Muscle of back (tissue), 13 donors: ENCODE measurements at places on chromosomes 16 and 17.

DNA sequence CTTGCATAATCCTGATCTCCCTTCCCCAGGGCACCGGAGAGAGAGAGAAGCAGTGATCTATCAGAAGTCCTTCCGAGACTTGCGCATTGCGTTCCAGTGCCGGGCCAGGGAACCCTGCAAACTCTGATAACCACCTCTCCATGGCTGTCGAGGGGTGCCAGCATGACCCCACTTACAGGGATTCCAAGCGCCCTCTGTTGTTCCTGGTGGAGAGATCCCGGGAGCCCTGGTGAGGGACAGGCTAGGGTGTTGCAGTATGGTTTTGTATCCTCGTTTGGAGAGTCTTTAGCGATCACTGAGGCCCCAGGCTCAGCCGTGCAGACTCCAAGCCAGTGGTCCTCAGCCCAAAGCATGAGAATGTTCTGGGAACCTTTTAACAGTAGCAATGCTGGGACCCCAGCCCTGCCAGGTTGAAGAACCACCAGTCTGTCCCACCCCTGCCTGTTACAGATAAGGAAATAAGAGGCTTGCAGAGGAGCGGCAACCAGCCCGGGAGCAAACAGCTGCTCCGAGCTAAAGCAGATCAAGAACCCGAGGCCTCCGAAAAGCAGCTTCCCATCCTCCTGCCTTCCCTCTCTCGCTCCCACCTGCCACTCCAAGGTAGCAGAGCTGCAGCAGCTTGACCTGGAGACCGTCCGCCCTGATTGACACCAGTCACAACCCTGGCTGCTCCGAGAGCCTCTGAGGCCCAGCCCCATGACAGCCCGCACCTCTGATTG lies 150.3 kb upstream of the RPL38 start:
- no peak for DNase-seq

- DNase-seq, result peak; percentile 51
Measured at GRCh38 chr17:71111934-71112333, 942.6 kb downstream of the KCNJ2 start.

DNA sequence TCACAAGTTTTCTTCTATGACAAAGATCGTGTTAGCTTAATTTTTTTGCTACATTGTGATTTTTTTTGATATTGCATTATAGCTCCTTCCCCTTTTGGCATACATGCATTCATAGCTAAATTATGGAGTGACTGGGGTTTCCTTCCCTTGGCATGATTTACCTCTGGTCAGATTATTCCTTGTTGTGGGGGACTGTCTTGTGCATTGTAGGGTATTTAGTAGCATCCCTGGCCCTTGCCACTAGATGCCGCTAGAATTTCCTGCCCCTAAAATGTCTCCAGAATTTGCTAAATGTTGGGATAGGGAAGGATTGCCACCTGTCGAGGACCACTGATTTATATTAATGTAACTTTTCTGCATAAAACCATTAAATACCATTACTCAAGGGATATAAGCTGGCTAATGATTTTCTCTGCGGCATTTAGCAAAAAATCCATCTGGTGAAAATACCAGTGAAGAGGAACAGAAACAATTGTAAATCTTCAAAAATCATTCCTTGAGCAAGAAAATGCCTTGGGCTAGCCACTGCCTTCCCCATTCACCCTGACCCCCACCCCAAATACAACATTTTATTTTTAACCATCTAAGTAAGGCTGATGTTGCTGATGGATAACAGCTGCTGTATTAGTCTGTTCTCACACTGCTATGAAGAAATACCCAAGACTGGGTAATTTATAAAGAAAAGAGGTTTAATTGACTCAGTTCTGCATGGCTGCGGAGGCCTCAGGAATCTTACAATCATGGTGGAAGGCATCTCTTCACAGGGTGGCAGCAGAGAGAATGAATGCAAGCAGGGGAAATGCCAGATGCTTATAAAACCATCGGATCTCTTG lies 195.2 kb downstream of the MAP2K6 start:
- peak; percentile 6 for DNase-seq

- DNase-seq, result peak; percentile 58
Measured at GRCh38 chr16:12330946-12331345, 354.4 kb downstream of the SNX29 start.

DNA sequence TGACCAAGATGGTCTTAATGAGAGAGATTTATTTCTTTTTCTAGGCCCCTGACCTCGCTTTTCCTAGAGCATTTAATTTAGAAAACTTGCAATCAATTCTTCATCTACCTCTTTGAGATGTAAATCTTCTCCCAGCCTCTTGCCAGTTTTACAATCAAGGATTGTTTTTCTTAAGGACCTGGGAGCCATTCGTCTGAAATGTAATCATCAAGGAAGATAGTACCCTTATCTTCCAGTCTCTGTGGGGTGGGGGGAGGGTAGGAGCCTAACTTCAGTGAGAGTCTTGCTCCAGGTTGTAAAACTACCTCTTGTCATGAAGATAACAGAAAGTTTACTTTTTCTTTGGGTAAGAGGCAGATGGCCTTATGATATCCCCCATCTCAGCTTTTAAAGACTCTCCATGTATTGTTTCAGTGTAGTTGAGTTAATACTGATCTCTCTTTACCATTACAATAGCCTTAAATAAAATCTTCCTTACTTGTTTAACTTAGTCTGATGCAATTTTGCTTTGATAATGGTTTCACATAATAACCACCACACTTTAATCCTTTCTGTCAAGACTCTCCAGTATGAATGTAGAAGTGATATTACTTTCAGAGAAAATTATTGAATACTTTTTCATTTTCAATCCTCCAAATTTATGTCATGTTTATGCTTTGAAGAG lies 110.2 kb upstream of the CPHXL start:
- no peak for DNase-seq

DNA sequence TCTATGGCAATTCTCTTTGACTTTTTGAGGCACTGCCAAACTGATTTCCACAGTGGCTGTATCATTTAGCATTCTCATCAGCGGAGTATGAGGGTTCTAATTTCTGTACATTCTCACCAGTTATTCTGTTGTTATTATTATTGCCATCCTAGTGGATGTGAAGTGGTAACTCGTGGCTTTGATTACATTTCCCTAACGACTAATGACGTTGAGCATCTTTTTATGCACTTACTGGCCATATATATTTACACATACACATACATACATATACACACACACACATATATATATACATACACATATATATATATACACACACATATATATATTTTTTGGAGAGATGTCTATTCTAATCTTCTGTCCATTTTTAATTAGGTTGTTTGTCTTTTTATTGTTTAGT lies 3.7 kb upstream of the MLYCD start:
- no peak for DNase-seq

DNA sequence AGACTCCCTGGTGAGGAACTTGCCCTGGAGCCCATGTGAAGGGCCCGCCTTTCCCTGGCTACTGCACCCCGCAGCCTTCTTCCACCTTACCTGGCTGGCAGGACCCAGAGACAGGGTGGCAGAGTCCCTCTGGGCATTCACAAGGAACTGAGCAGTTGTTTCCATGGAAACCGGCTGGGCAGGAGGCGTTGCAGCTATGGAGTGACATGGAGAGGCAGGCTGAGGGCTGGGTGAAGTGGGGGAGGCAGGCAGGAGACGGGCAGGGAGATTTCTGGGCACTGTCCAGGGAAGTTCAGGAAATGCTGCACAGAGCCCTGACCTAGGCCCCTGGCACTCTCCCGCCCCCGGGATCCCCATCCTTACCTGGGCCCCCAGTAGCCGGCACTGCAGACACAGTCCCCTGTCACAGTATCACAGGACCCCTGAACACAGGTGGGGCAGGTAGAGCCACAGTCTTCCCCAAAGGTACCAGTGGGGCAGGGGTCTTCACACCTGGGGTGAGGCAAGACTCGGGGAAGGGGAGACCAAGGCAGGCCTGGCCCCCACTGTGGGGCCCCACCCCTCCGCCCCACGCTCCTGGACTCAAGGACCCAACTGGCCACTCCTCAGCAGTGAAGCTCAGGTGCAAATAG lies 5.9 kb downstream of the SCARF1 start:
- no peak for DNase-seq

DNA sequence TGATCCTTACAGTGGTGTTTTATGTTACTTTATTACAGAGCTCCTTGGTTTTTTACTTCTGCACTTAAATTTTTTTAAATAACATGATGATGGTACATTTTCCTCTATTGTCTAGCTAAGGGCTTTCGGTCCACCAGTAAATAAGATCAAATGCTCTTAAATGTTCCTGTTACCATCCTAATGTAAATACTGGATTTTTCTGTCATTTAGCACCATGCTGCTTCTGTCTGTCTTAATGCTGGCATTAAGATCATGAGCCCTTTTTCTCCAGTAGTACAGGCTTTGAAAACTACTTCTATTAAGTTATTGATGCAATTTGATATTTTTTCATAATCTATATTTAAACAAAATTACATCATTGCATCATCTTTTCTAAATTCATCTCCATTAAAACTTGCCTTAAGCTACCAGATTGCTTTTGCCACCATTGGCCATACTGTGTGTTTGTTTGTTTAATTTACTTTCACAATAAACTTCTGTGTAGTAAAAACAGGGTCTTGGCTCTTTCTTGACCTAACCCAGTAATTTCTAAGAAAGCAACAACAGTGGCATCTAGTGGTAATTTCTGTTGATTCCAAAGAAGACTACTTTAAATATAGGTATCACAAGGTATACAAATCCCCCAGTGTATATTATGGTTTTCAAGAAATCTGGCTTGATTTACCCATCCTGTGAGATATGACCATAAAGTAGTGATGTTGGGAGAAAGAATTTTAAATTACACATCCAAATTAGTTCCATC lies 9.0 kb upstream of the PHAF1 start:
- DNase-seq, result no peak

DNA sequence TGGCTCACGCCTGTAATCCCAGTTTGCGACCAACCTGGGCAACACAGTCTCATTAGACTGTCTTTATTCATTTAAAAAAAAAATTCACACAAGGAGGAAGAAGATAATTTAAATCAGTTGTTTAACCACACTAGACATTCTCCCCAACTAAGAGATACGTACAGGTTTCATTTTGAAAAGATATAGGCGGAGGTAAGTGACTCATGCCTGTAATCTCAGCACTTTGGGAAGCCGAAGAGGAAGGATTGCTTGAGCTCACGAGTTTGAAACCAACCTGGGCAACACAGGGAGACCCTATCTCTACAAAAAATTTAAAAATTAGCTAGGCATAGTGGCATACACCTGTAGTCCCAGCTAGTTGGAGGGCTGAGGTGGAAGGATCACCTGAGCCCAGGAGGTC lies 5.3 kb downstream of the CMTM4 start:
- DNase-seq, result no peak

DNA sequence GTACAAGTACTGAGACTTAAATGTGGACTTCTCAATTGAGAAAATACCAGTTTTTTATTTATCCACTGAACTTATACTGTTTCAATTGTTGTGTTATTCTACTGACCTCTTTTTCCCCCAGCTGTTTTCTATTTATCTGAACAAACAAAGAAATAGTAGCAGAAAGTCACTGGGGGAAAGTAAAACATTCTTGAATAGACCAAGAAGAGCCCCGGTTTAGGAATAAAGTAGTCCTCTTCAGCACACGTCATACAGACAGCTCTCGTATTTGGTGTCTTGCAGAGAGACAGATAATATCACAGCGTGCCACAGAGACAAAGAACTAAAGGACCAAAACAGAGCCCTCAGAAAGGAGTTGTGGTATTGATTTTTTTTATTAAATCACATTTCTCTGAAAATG lies 1159.1 kb upstream of the CDH8 start:
- DNase-seq, result peak; percentile 56

- no peak for DNase-seq
Measured at GRCh38 chr17:73532421-73532901, 111.8 kb downstream of the SDK2 start.

DNA sequence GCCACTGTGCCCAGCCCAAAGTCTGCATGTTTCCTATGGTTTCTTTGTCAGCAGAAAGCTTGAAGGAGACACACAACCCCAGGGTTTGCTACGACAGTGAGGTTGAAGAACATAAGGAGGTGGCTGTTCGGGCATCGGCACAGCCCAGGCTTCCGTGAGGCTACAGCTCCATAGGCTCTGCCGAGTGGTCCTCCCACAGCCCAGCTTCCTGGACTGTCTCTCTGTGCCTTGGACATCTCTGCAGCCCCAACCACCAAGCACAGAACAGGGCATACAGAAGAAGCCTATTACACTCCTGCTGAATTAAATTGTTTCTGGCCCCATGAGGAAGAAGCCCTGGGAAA lies 3.2 kb upstream of the HAP1 start:
- DNase-seq, result no peak

DNA sequence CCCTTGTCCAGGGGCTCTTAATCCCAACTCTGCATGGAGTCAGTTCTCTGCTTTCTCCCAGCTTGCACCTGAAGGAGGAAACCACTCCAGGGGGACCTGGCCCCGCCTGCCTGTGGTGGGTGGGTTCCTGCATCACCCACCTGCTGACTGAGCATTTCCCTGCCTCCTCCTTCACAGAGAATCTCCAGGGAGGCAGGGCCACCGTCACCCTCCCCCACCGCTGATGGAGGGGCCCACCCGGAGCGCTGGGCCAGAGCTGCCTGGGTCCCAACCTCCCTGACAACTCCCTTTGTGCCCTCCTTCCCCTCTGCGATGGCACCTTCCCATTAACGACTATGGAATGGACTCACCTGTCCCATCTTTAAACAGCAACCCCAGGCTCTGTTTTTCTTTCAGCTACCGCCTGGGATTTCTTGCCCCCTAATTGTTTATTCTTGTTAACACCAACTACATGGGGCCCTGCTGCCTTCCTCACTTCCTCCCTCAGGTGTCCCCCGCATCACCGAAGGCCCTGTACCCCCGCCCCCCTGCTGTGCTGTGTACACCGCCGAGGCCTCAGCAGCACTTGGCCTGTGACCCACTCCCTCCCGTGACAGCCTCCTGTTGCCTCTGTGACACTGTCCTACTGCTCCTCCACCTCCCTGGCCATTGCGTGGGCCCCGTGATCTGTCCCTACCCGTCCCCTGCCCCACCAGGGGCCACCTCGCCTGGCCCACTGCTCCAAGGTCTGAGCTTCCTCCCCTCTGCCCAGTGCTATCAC lies 842 bp upstream of the TEDC2 start:
- DNase-seq, result no peak

- DNase-seq, result no peak
Measured at GRCh38 chr16:65545413-65545956, 423.6 kb upstream of the CDH11 start.

- no peak for DNase-seq
Measured at GRCh38 chr17:413706-414380, 61.2 kb upstream of the RPH3AL start.

DNA sequence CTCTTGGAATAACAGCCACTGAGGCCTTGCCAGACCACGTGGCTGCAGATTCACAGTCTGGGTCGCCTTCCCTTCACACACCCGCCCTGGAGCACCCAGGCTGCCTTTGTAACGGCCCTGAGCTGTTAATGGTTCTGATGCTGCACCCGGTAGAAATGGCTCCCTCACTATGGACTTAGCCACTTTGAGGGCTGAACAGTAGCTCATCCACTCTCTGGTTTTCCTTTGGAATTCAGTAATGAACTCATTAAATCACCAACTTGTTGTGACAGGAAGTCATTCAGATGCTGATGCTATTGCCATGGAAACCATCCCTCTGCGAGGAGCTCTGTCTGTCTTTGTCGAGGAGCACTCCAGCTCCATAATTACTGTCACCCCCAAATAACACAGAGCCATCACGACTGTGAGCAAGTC lies 59.2 kb downstream of the CDK5R1 start:
- no peak for DNase-seq

GRCh38 chr17:27793168-27793905 lies 7.0 kb downstream of the NOS2 start:
- peak; percentile 65 for DNase-seq

- DNase-seq, result no peak
Measured at GRCh38 chr16:88435437-88436355, 17.4 kb upstream of the ZFPM1 start.
